GM23248 (cell line): ENCODE measurements at places on chromosomes 11 and 22.

- peaks cover 38% of the 10 kb centered on the region for H3K36me3 ChIP-seq
- DNase-seq: no peak
- no peak overlapping the region for H3K4me3 ChIP-seq
- peak overlapping the region; percentile 37 for H3K27ac ChIP-seq
- H3K4me1 ChIP-seq: peaks cover 19% of the 10 kb centered on the region
- no peaks in the 10 kb centered on the region for H3K27me3 ChIP-seq
Measured at GRCh38 chr11:68582416-68583040, 101.8 kb upstream of the GAL start.

GRCh38 chr11:78031629-78032028 is 8.6 kb upstream of the KCTD14 start:
- no peaks in the 10 kb centered on the region for H3K36me3 ChIP-seq
- no peak overlapping the region for H3K4me3 ChIP-seq
- no peak for DNase-seq

GRCh38 chr11:120532832-120533196 is 21.3 kb downstream of the GRIK4 start:
- H3K36me3 ChIP-seq: no peaks in the 10 kb centered on the region
- peak overlapping the region; percentile 19; the same call in 1 of the 2 replicates for H3K4me3 ChIP-seq

DNA sequence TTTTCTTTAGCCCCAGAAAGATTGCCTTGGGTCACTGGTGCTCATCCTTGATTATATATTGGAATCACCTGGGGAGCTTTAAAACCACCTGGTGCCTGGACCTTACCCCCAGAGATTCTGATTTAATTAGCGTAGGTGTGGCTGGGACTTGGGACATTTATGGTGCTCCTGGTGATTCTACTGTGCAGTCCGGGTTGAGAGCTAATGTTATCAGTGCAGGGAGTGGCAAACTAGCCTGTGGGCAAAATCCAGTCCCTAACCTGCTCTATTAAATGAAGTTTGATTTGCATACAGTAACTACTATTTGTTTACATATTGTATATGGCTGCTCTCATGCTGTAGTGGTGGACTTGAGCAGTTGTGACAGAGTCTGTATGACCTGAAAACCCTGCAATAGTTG is 134.0 kb upstream of the SORL1-AS1 start:
- no peaks in the 10 kb centered on the region for H3K4me1 ChIP-seq
- DNase-seq: no peak
- H3K27me3 ChIP-seq: peaks cover 4% of the 10 kb centered on the region; the same call in 1 of the 2 replicates
- no peak overlapping the region for H3K27ac ChIP-seq
- no peaks in the 10 kb centered on the region for H3K36me3 ChIP-seq

DNA sequence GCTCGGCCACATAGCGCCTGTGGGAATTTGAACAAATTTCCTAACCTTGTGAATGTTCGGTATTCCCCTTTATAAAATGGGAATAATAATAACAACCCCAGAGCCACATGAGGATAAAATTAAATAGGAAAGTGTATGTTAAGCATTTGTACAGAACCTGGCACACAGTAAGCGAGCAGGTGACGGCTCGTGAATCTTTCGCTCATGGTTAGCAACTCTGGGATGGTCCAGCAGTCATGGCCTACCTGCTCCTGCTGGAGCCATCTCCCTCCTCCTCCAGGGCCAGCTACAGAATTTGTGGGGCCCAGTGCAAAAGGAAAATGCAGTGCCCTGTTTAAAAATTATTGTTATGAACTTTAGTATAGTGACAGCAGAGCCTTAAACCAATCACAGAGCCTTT is 88.5 kb upstream of the CSNK2A3 start:
- H3K27ac ChIP-seq: no peak overlapping the region
- H3K4me3 ChIP-seq: no peak overlapping the region
- no peak for DNase-seq
- H3K27me3 ChIP-seq: no peaks in the 10 kb centered on the region
- no peaks in the 10 kb centered on the region for H3K4me1 ChIP-seq

GRCh38 chr11:57338142-57338541 is at the start of gene P2RX3:
Gene P2RX3, plus strand, starts transcription at chr11:57338352. Its CDS starts 199 bp downstream, at chr11:57338551.
- no peaks in the 10 kb centered on the region for H3K36me3 ChIP-seq
- H3K27ac ChIP-seq: no peak within 1 kb of the TSS
- H3K4me1 ChIP-seq: peaks cover 14% of the 10 kb centered on the region

- peak overlapping the region; percentile 61 for H3K27ac ChIP-seq
- DNase-seq: peak; percentile 34
Measured at GRCh38 chr22:26558248-26558895, 31.6 kb downstream of the TPST2 start.

GRCh38 chr22:39214383-39215069 is 30.3 kb downstream of the PDGFB start:
- H3K4me3 ChIP-seq: no peak overlapping the region
- no peaks in the 10 kb centered on the region; the same call in 1 of the 2 replicates for H3K4me1 ChIP-seq
- H3K27me3 ChIP-seq: no peaks in the 10 kb centered on the region
- H3K27ac ChIP-seq: no peak overlapping the region
- no peaks in the 10 kb centered on the region for H3K36me3 ChIP-seq
- DNase-seq: peak; percentile 42

DNA sequence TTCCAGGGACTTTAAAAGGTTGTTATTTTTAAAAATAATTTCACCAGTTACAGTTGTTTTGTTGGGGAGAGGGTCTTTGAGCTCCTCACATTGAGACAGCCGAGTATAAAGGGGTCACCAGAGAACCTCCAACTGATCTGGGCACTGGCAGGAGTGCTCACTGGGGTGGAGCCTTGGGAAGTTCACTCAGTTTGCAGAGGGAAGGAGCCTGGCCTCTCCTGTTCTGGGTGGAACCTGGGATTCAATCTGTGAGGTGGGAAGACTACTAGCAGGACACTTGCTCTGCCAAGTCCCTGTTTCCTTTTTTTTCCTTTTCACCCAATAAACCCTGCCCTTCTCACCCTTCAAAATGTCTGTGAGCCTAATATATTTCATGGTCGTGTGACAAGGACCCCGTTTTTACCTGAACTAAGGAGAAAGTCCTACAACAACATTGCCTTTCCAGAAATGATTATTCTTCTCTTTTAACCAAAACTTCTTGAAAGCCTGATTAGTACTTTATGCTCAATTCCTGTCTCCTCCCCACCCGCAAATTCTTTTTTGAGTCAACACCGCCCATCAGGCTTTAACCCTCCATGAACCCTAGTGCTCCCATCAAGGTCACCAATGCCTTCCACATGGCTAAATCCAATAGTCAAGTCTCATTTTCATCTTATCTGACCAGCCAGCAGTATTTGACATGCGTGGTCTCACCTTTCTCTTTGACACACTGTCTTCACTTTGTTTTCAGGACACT is 22.0 kb upstream of the MSANTD2 start:
- H3K36me3 ChIP-seq: no peaks in the 10 kb centered on the region
- no peak overlapping the region for H3K4me3 ChIP-seq
- H3K27me3 ChIP-seq: peaks cover 31% of the 10 kb centered on the region
- no peak overlapping the region for H3K27ac ChIP-seq
- no peak for DNase-seq

DNA sequence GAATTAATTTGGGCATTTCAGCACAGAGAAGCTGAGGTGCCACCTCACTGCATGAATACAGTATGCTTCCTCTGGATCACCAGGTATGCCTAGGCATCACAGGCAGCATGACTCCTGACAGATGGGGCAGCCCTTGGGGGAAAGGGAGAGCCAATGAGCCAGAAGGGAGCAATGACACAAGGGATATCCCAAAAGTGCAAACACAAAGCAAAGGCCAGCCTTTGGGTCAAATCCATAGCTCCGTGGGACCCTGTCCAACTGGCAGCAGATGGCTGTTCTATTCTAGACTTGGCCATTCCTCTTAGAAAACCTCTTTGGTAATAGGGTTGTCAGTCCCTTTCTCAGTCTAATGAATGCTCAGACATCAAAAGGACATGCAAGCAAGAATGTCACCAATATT is 73.3 kb downstream of the SERGEF start:
- no peaks in the 10 kb centered on the region for H3K36me3 ChIP-seq
- H3K4me3 ChIP-seq: no peak overlapping the region
- no peaks in the 10 kb centered on the region for H3K4me1 ChIP-seq
- no peak for DNase-seq
- H3K27ac ChIP-seq: no peak overlapping the region

DNA sequence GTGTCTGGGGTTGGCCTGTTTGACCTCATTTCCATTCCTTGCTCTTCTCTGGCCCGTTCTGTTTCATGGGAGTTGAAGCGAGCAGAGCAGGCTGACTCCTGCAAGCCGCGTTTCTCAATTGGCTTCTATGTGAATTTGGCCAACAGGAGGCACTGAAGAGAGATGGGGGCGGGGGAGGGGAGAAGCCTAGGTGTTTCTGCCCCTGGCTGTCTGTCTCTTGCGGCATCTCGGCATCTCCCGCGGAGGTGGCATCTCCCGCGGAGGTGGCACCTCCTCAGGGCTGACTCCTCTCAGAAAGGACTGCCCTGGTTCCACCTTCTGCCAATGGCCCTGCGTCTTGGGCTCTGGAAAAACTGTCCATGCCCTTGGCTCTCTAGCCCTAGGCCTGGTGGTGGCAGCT is 125.6 kb upstream of the CSNK2A3 start:
- H3K4me3 ChIP-seq: no peak overlapping the region
- no peak overlapping the region for H3K27ac ChIP-seq
- H3K4me1 ChIP-seq: 0 out of 2 replicates have a peak, but pooled peaks cover 7% of the 10 kb centered on the region
- no peak for DNase-seq
- no peaks in the 10 kb centered on the region for H3K27me3 ChIP-seq
- no peaks in the 10 kb centered on the region for H3K36me3 ChIP-seq

DNA sequence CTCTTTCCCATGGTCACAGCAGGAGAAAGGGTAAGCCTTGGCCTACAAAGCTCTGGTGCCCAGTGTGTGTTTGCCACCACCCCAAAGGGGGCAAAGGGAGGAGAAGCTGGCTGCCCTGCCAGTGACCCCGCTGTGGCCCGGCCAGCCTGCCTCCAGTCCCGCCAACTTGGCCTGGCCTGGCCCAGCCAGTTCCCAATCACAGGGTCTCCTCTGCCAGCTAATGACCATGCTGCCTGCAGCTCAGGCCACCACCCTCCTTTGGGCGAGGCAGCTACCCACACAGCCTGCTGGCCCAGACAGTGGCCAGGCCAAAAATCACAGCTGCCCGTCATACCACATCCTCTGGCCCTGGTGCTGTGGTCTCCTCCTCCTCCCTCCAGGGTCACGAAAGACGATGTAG is 5.1 kb downstream of the GDPD5 start:
- H3K4me3 ChIP-seq: no peak overlapping the region
- H3K4me1 ChIP-seq: peaks cover 4% of the 10 kb centered on the region
- H3K36me3 ChIP-seq: no peaks in the 10 kb centered on the region
- no peaks in the 10 kb centered on the region for H3K27me3 ChIP-seq
- H3K27ac ChIP-seq: no peak overlapping the region

DNA sequence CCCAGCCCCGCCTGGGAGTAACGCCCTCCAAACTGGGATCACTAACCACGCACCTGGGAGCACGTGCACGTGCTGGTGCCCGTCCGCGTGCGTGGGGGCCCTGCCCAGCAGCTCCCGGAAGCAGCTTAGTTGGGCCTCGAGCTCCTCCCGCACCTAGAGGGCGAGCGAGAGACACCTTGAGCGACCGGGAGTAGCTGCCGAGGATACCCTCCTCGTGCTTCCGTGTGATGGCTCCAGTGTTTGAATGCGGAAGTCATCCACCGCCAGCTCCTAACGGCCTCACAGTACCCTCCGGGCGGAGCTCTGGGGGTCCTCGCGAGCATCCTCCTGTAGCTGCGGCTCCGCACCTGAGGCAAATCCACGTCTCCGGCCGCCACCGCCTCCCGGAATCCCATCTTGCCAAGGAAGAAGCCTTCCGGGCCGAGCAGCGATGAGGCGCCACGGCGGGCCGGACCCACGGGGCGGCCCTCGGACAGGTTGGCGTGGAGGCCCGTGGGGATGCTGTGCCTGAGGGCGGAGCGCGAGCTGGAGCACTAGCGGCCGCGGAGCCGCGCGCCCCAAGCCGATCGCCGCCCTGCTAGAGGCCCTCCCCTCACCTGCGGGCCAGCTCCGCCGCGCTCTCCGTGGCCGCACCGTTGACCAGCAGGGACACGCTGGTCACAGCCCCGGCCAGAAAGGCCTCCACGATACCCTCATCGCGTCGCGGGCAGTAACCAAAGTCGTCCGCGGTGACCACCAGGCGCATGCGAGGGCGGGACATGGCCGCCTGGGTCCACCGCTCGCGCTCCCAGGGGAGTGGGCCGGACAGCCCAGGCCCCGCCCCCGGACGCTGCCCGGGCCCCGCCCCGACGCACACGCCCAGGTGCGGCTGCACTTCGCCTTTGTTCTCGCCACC is at the start of gene YDJC:
Gene YDJC (minus strand): TSS at position 768 of the 895 bp plus-strand sequence. CDS start 8 bp downstream, at position 760.
- H3K4me3 ChIP-seq: peak within 1 kb of the TSS; percentile 83
- no peaks in the 10 kb centered on the region for H3K27me3 ChIP-seq
- no peaks in the 10 kb centered on the region for H3K36me3 ChIP-seq
- no peaks in the 10 kb centered on the region for H3K4me1 ChIP-seq

- peaks cover 83% of the 10 kb centered on the region for H3K4me1 ChIP-seq
- H3K27me3 ChIP-seq: no peaks in the 10 kb centered on the region
- H3K36me3 ChIP-seq: no peaks in the 10 kb centered on the region
- H3K27ac ChIP-seq: peak overlapping the region; percentile 99
- no peak overlapping the region for H3K4me3 ChIP-seq
Measured at GRCh38 chr11:118914178-118914918, 11.4 kb downstream of the BCL9L start.

GRCh38 chr22:40453671-40454070 is 83.3 kb downstream of the SGSM3 start:
- H3K4me3 ChIP-seq: no peak overlapping the region
- no peaks in the 10 kb centered on the region for H3K27me3 ChIP-seq
- no peak for DNase-seq
- H3K27ac ChIP-seq: no peak overlapping the region
- peaks cover 27% of the 10 kb centered on the region for H3K4me1 ChIP-seq

DNA sequence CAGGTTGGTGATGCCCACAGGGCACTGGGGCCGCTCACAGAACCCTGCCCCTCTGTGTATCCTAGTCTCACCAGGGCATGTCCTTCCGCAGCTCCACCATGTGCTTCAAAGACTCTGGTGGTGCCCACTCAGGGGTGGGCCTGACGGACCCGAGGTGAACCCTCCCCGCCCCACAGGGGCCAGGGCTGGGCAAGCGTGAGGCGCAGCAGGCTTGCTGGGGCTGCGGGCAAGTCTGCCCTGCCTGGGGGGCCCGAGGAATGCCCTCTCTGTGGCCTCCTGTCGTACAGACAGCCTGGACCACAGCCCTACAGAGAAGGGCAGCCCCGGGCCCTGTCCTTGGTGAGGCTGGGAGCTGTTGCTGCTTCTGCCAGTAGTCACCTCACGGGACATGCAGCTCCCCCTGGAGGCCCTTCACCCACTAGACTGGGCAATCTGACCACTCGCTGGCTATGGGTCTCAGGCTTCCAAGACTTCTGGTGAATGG is 40.2 kb downstream of the TBX1 start:
- no peaks in the 10 kb centered on the region for H3K36me3 ChIP-seq
- H3K27me3 ChIP-seq: no peaks in the 10 kb centered on the region
- H3K4me3 ChIP-seq: no peak overlapping the region
- H3K27ac ChIP-seq: no peak overlapping the region
- peaks cover 17% of the 10 kb centered on the region for H3K4me1 ChIP-seq

DNA sequence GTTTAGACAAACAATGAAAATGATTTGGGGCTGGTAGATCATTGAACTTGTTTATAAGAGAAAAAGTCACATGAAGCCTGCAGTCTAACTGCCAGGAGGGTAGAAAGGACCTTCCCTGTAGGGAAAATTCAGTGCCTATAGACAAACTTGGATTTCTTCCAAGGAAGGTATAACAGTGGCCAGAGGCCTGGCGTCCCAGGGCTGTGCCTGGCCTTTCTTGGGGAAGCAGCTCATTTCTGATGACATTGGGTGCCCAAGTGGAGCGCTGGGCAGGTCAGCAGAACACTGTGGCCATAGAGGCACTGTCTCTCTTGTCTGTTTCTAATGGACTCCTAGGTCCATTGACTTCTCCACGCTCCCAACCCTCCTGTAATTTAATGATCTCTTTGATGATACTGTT is 6.6 kb upstream of the FXYD6 start:
- no peak overlapping the region for H3K4me3 ChIP-seq
- H3K4me1 ChIP-seq: no peaks in the 10 kb centered on the region
- no peak overlapping the region for H3K27ac ChIP-seq
